ENCODE measurements at places on chromosomes 11 and 22.

DNA sequence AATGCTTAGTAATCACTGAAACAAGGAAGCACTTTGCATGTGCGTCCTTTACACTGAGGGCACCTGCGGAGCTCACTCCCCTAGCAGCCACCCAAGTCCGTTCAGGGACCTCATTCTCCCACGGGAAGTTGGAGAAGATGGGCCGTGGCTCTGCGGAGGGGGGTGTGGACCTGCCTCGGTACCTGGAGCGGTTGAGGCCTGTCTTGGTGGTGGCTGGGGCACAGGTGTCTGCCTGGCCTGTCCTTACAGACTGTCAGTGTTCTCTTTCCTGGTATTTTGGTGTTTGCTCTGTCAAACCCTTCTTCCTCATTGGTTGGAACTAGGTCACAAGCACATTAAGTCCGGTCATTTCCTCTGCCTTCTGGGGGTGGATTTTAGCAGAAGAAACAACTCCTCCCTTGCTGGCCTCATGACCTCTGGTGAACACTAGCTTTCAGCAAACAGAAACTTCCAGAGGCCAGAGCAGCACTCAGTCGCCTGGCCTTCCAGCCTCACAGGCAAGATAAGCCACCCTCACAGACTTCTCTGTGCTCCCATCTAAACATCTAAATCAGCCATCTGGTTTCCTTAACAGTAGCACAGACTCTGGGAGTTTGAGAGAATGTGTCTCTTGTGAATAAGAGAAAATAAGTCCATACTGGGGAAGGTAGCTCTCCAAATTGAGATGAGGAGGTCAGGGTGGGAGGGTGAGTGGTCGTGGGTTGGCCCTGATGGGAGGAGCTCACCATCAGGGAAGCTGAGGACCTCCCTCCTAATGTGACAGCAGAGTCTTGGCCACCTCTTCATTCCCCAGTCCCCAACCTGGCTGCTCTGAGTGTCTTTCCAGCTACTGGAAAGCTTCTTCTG lies 8.6 kb downstream of the SNAP29 start:
- DNase-seq = no peak

DNA sequence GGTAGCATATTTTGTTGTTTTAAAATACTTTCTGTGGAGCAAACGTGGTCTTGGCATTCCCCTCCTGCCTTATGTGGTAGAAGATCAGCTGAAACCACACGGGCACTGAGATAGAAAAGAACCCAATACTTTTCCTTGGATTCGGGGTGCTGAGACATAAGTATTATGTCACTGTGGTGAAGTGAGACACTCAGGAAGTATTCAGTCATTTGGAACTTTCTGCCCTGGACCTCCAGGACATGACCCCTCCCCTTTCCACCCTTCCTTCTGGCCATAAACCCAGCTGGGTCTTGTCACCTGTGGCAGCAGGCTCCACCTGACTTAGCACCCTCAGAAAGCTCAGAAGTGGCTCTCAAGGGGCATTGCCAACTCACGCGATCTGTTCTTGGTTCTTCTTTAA lies 123.4 kb downstream of the SWAP70 start:
- no peak for DNase-seq

- DNase-seq = no peak
Observed at GRCh38 chr11:75678620-75679259, 9.9 kb upstream of the MAP6 start.

DNA sequence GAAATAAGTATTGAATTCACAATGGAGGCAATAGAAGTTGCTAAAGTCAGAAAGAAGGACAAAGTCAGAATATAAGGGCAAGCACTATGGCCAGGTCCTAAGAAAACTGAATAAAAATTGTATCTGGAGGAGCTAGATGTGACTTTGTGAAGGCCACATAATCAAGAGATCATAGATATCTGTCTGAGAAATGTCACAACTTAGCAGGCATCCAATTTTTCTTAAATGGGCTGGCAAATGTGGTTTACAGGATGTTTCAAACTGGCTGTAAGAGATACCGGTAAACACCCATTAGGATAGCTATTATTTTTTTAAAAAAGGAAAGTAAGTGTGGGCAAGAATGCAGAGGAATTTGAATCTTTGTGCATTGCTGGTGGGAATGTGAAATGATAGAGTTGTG lies 303.1 kb upstream of the CHORDC1 start:
- no peak for DNase-seq

DNA sequence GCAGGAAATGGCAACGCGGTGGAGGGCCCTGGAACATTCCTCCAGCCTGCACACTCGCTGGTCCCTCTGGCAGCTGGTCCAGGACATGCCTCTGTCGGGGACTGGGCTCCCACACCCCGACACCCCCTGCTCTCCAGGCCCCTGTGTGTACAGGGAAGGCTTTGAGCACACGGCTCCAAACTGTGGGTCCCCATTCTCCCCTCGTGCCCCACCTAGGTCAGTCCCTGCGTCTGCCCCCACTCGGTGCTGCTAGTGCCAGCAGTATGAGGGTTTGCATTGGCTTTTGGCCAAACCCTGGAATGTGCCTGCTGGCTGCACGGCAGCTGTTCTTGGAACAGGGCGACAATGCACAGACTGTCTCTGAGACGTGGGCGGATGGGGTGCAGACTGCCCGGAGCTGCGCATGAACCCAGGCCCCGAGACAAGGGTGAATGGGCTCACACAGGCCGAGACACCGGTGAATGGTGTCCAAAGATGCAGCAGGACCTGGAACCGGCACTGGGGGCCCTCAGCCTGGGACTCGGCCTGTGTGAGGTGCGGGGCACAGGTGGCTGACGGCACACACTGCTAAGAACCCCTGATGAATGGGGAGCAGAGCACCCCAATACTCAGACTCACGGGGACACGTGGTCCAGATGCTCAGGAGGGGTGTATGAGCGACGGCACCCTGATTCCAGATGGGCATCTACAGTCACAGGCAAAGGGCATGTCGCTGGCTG lies 7.5 kb upstream of the SYT8 start:
- DNase-seq = peak; percentile 19

GRCh38 chr11:93481696-93482095 lies 61.5 kb downstream of the SMCO4 start:
- DNase-seq = no peak

- DNase-seq = no peak
Observed at GRCh38 chr22:42067671-42068251, 2.9 kb downstream of the NAGA start.

DNA sequence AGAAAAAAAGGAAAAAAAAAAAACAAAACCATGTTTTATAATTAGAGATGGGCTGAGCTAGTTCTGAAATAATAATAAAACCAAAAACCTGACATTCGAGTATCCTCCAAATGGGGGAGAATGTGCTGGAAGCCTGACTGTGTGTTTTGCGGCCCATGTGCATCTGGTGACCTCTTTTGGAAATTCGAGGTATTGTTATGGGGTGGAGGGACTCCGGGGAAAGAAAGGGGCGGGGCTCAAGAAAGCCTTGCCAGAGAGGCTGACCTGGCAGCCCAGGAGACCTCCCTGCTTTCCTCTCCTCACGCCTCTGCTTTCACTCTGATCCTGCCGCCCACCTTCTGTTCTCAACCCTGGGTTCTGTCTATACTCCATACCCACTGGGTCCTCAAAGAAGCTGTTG lies 72.9 kb downstream of the CTTN start:
- no peak for DNase-seq

DNA sequence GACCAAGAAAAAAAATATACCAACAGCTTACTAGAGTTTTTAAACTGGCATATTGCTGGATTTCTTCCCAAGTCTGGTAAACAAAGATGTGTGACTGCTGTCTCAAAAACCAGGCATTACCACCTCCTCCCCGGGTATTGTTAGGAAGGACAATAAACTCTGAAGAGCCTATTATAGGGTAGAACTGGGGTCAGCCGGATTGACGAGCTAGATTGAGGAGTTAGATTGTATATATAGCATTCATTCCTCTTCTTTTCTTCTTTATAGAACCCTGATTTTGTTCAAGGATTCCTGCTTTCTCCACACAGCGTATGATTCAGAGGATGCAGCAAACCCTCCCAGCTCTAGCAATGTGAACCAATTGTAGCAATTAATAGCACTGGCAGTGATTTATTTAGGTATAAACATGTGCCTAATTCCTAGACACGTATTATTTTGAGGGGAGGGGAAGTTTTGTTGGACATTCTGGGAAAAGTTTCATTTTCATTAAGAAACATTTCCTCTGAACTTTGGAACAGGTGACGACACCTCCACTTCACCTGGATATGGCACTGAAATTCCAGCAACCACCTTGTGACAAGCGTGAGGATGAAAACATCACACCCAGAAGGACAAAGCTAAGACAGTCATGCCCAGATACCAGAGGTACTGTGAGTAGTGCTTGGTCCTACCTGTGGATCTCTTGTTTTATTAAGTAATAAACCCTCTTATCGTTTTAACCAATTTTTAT lies 679.4 kb upstream of the KIRREL3 start:
- DNase-seq = no peak

- DNase-seq = no peak
Observed at GRCh38 chr22:29700206-29700899, 19.4 kb upstream of the CABP7 start.

DNA sequence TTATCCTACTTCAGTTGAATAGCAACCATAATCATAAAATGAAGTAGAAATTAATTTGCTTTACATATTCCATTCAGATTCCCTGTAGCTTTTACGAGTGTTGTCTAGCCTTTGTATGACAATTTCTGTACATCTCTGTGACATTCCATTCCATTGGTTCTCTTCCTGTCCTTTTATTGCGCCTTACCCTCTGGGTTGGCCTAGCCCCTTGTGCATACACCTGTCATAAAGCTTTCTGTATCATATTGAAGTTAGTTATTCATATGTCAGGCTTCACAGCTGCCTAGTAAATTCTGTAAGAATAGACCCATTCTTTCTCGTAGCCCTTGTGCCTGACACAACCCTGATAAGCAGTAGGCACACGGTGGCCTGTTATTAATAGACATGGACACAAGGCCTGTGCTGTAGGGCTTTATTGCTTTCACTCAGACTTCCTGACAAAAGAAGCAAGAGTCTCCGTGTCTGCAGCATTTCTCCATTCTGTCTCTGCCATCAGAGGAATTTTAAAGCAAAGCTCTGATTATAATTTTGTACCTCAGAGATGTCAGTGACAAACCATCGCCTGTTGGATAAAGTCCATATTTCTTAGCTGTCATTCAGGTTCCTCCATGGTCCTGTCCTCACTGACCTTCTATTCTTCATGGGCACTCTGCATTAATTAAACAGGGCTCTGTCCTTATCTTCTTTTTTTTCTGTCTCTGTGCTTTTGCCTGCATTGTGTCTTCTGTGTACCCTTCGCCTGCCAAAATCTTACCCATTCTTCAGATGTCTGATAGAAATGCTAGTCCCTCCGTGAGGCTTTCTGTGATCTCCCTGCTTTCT lies 49.4 kb downstream of the BID start:
- no peak for DNase-seq

DNA sequence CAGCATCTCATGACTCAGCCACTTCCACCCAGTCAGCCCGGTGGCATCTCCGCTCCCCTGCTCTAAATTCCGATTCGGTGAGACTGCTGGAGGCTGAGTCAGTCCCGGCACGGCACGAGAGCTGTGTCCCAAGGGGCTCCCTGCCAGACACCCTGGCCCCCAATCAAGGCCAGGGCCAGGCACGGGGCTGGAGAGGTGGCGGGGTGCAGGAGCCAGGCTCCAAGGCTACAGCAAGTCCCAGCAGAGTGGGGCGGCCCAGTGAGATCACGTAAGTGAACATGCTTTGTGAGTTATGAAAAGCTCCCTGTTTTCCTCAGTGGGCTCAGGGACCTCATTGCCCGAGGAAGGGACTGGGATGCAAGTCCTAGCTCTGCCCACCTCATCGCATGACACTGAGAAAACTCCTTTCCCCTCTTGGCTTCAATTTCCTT lies 3.0 kb downstream of the C11orf68 start:
- DNase-seq = no peak

- DNase-seq = no peak
Observed at GRCh38 chr11:126194121-126194543, 17.3 kb downstream of the RPUSD4 start.

GRCh38 chr22:48832592-48832991 lies 995.1 kb downstream of the BRD1 start:
- DNase-seq = no peak

DNA sequence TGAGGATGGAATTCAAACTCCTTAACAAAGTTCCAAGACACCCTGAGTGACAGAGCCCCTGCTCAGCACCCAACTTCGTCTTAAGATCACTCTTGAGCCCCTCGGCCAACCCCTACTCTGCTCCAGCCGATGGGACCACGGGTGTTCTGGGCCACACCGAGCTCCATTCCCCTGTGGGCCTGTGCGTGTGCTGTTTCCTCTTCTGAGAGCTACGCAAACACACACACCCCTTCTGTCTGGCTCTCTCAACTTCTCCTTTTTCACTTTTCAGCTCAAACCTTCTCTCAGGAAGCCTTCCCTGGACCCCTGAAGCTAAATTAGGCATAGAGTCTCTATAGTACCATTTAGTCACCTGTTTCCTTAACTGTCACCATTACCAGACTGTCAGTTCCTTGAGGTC lies 37.5 kb upstream of the NNMT start:
- no peak for DNase-seq

GRCh38 chr11:95283650-95284049 lies 52.6 kb upstream of the SESN3 start:
- no peak for DNase-seq

- no peak for DNase-seq
Observed at GRCh38 chr11:37184326-37184725, 586.3 kb upstream of the RAG2 start.

DNA sequence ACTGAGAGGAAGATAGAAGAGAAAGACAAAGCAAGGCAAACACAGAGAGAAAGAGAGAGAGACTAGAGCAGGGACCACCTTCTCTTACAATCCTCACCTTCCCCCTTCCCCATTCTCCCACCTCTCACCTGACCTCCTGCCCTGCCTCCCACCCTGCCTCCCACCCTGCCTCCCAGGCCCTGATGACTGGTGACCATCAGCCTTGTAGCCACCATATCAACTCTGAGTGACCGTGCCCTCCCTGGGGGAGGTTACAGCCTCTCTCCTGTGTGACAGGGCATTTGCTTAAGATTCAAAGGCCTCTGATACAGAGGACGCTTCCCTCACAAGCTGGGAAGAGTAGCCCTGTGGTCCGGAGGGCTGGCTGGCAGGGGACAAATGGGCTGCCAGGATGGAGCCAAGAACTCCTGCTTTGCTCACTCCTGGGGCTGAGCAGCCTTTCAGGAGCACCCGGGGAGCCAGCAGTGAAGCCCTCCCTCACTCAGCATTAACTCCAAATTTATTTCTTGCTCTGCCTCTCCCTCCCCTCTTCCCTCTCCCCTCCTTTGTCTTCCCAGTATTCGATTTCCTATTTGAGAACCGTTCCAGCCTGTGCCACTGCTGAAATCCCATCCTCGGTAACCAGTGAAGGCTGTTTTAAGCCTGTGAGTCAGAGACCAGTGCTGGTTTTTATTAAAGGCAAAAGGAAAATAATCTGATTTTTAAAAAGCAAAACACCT lies 125.2 kb upstream of the SYT13 start:
- DNase-seq = no peak

DNA sequence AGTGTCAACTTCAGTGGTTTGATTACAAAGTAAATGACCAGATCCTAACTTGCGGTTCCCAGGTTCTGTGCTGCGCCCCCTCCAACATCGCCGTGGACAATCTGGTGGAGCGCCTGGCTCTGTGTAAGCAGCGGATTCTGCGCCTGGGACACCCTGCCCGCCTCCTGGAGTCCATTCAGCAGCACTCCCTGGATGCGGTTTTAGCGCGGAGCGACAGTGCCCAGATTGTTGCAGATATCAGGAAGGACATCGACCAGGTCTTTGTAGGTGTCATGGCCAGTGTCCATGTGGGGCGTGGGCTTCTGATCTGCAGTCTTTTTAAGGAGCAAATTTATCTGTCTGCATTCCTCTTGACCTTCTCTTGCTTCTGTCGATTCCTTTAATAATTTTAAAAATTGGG lies 11.1 kb downstream of the IGHMBP2 start:
- DNase-seq = no peak

Data from nucleus accumbens (tissue), 56 donors.